Activated CD4-positive, alpha-beta T cell treated with anti-CD3 and anti-CD28 coated beads, Interleukin-2, Interleukin-4, amounts not matched to agents 100 ng/mL and 50 ng/mL, durations not matched to agents 16 hours and 8 hours (primary cell): ENCODE measurements at places on chromosomes 2 and 18.

- DNase-seq: no peak
Observed at GRCh38 chr2:161170958-161171932, 11.0 kb downstream of the TANK start.

- no peak for DNase-seq
Observed at GRCh38 chr2:75432761-75433361, 127.9 kb downstream of the EVA1A start.

DNA sequence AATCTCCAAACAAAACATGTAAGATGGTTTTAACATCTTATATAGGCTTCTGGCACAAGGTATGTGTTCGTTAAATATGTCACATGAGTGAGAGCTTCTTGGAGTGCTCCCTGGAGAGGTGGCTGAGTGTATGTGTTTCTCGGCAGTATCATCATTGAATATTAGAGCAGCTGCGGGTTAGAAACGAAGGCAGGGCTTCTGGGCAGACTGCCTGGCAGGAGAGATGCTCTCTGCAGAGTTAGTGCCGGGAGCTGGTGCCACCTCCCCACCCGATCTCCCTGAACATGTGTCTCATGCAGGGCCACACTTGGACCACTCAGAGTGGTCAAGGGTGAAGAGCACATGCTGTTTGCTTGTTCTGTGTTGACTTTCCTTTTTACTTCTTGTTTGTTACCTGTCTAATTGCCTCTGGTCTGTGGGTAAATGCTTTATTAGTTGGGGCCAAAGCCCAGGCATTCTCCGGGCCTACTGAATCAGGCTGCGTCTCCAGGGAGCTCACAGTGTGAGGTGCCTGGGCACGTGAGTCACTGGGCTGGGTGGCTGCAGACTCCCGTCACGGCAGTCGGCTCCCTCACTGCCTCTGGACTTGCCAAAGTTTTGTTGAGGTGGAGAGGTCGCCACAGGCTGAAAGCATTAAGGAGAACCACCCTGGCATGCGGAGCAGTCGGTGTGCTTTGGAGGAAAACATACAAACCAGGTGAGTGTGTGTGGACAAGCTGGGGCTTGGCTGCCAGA lies 246.6 kb downstream of the FHOD3 start:
- DNase-seq: no peak

GRCh38 chr2:205975082-205975949 lies 110.7 kb downstream of the INO80D start:
- no peak for DNase-seq

- no peak for DNase-seq
Observed at GRCh38 chr2:215658635-215659305, 222.9 kb upstream of the FN1 start.

- DNase-seq: no peak
Observed at GRCh38 chr2:17626986-17627385, 86.5 kb downstream of the VSNL1 start.

DNA sequence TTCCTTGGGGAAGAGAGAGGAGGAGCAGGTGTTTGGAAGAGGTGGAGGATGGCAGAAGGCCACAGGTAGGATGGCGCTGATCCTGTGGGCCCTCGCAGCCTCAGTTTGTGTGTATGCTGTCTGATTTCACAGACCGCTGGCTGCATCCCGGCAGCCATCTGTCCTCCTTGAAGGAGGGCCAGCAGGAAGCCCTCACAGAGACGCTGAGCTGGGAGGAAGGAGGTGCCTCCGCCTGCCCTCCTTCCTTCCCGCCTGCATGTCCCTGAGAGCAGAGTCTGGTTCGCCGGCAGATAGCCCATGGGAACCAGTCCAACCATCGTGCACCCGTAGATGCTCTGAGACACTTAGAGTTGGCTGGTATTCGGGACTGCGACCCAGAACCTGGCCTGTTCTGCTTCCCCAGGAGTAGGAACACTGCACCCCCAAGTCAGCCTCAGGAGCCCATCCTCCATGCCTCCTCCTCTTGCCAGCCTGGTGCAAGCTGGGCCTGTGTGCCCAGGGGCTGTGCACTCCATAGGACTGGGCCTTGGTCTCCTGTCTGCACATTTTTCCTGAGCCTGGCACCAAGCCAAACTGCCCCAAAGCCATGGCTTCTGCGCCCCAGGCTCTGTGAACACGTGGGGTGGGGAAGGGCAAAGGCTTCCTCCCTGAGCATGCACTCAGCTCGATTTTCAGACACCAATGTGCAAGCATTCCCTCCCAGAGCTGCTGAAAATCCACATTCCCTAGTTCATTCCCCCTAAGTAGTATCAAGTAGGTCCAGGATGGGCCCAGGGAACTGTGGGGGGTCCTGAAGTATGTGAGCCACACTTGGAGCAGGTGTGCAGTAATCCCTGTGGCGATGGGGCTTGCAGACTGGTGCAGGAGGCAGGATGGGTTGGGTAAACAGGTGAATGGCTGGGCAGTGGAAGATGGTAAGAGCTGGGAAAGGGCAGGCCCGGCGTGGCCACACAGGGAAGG lies 115.6 kb downstream of the SEPTIN10 start:
- DNase-seq: no peak

DNA sequence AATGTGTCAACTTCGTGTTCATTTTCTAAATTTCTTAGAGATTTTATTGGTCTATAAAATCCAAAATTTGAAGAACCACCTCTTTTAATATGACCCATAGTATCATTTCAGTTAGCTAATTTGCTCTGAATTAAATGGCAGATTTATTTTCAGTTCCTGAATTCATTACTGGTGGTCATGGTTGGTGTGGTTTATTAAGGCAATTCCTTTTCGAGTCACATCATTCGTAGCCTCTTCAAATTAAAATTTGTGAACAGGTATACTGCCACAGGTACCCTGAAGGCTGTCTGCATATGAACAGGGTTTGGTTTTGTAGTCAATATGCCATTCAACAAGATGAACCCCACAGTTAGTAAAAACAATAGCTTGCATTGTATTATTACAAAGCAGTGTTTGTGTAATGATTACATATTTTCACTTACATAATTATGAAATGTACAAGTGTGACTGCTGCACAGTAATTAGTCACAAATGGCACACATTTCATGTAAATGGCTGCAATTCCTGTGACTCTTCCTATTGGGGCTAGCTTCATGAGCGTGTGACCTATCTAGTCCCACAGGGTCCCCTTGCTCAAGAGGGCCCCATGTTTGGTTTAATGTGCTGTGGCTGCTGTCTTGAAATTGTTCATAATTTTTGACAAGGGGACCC lies 48.9 kb downstream of the CDC42EP3 start:
- DNase-seq: no peak

DNA sequence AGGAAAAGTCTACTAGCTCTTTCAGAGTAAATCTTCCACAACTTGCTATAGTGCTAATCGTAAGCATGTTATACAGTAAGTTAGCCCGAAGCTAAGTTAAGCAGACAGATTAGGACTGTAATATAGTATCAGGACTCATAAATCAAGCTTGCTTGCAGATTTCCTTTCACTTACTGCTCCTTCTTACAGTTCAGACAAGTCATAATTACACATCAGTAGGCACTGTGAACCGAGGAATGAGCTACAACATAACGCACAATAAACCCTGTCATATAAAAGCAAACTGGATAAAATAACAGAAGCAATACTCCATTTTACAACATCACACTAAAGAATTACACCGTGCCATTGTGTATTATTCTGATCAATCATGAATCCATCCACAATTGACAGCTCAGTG lies 832.6 kb upstream of the ZEB2 start:
- no peak for DNase-seq

DNA sequence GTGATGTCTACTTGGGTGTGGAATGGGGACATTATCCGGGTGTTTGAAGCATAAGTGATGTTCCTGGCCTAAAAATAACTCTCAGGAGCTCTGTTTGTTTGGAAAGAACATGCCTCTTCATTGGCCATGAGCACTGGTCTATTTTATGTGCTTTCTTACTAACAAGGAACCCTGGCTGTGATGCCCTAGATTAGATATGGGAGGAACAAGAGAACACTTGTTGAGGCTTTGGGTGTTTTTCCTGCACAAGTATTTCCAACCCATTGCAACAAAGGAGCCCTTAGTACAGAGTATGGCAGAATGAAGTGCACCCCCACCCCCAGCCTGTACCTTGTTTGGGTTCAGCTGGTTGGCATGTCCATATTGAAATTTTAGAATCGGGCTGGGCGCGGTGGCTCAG lies 95.9 kb downstream of the SLC4A3 start:
- DNase-seq: no peak

DNA sequence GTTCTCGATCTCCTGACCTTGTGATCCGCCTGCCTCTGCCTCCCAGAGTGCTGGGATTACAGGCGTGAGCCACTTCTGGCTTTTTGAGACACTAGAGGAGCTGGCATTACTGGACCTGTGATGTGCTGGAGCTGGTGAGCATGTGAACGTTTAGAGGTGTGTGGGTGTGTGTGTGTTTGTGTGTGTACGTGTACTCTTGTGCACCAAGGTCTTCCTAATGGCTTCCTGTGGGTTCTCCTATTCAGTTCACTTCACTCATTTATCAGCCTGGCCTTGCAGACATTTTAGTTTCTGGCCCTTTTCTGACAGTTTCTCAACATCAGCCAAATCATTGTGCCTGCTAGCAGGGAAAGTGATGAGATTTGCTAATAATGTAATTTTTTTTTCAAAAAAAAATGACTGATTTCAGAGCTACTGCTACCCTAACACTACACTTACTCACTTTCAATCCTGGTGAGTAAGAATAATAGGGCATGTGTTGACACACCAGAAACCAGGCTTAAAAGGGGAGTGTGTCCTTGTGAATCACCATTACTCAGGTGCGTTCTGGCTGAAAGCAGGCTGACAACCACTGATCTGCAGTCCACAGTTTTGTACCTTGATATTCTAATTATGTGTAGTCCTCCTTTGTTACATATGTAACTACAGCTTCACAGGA lies 41.0 kb upstream of the ACTR3 start:
- DNase-seq: peak; percentile 78

GRCh38 chr2:110124038-110124825 lies 8.6 kb upstream of the MALL start:
- no peak for DNase-seq

- DNase-seq: no peak
Observed at GRCh38 chr18:77716282-77716681, 466.6 kb downstream of the GALR1 start.

DNA sequence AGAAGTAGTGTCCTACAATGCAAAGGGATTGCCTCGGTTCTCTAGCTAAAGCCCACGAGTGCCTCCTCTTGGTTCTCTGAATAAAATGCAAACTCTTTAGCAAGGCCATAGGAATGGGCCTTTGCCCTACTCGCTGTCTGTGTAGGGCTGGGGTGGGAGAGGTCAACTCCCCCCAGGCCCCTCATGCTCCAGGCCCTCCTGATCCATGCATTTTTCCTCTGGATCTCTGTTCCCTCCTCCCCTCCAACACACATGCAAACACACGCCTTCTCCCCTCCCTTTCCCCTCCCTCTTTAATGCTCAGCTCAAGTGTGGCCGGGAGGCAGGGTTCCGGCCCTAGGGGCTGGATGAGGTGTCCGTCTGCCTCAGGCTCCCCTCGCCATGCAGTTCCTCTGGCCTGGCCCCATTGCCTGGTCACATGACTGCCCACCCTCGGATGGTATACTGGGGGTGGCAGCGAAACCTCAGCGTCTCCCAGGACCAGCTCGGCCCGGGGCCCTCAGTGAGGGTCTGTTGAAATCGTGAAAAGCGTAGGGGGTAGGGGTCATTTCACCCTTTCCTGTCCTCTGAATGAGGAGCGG lies 14.9 kb upstream of the KLF11 start:
- no peak for DNase-seq

DNA sequence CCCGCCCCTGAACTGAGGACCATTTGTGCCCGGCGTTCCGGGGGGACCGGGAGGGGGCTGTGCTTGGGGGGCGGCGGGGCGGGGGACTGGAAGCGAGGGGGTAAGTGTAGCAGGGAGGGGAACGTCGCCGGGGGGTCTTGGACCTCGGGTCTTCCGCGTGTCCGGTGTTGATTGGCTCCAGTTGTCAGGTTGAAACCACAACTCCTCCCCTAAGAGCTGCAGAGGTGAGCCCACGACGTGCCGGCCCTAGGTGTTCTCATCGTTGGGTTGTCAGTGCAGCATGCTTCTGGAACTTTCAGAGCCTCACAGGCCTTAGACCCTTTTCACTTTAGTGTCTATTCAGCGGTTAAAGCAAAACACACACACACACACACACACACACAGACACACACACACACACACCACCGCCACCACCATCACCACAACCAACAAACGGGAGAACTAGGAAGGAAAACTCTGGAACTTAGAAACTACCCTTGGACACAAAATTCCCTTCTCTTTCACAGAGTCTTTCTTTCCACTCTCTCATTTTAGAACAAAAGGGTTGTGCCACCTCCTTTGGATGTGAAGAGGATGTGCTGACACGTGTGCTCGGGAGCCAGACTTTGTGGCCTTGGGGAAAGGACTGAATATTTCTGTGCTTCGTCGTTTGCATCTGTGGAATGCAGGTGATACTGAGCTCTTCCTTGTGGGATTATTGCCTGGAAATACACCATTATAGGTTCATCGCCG lies 6.7 kb upstream of the DLX2 start:
- no peak for DNase-seq

GRCh38 chr18:79926306-79926705 lies 25.1 kb downstream of the SLC66A2 start:
- DNase-seq: no peak

- DNase-seq: no peak
Observed at GRCh38 chr2:159045545-159046454, 77.4 kb downstream of the TANC1 start.

DNA sequence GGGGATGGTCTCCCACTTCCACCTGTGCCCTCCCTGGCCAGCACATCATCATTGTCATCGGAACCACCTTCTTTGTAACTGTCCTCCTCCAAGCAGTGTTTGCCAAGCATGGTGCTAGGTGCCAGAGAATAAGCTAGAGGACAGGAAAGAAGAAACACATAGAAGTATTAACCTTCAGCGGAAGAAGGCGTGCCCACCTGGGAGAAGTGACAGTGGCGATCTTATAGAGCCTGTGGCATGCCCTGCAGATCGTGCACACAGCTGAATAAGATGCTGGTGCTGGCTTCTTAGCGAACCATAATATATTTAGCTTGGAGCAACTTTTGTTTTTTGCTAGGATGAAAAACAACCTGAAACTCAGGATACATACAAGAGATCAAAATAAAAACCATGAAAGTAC lies 148.0 kb downstream of the FAM210A start:
- DNase-seq: no peak

DNA sequence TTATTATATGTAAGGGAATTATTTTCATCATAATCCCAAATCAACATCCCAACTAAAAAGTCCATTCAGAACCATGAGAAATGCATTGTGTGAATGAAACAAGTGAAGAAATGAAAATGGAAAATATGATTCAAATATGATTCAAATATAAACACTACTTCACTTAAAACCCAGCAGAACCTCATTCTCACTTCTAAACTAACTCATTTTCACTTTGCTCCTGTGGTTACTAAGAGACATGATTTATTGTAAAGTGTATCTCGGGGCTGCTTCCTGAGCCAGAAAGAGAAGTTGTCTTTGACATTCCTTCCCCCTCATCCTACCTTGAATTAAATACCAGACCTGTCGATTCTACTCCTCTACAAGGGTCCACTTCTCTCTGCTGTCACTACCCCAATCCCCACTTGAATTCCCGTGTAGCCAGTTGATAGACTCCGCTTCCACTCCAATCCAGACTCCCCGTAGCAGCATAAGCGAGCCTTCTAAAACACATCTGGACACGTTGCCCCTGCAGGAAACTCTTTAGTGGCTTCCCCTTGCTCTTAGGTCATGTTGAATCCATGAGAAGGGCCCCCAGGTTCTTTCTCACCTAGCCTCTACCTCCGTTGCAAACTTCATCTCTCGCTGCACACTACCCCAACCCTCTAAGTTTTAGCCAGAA lies 697.0 kb upstream of the ID2 start:
- peak; percentile 61 for DNase-seq
